ENCODE measurements at places on chromosomes 7 and 10. TPM values are rescaled to one million over a fixed set of nuclear protein-coding genes. Genes with fewer than 3 reads are reported as not detected.

DNA sequence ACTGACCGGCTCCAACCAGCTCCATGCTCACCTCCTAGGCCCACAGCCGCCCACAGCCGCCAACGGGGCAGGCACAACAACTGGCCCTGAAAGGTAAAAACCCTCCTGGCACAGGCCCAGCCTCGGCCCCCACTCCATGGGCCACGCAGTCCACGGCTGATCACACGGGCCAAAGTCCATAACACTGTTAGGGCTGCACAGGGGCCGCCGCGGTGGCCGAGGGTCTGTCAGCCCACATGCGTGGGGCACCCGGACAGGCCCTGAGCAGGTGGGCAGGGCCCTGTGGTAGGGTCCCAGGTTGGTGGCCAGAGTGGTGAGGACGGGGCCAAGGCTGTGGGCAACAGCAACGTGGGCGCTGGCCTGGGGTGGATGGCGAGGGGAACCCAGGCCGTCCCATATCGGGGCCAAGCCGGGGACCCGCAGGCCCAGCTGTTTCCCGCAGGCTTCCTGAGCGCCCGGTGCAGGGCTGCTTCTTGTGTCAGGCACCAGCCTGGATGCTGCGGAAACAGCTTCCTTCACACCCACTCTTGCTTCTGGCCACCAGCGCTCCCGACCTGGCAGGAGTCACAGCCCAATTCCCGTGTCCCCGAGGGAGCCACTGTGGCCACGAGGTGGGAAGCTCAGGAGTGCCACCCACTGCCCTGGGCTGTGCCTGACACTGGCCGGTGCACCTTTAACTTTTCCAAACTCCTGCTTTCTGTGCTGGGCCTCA, 29.2 kb downstream of the CYP2W1 start:
- no peak overlapping the region for H3K4me3 ChIP-seq
- H3K27me3 ChIP-seq, result no peaks in the 10 kb centered on the region
- H3K36me3 ChIP-seq, result no peaks in the 10 kb centered on the region
- no peaks in the 10 kb centered on the region for H3K4me1 ChIP-seq

- no peak for DNase-seq
- no peaks in the 10 kb centered on the region for H3K4me1 ChIP-seq
- H3K36me3 ChIP-seq, result no peaks in the 10 kb centered on the region
- peak overlapping the region; percentile 59 for H3K4me3 ChIP-seq
Measured at GRCh38 chr10:22927166-22927565, 687 bp upstream of the ARMC3 start.

GRCh38 chr10:62080905-62081304, 179.4 kb downstream of the ARID5B start:
- H3K36me3 ChIP-seq, result peaks cover 4% of the 10 kb centered on the region
- H3K27ac ChIP-seq, result peak overlapping the region; percentile 81
- DNase-seq, result no peak

ZNHIT1 gene
- 57.8 TPM for total RNA-seq

- no peaks in the 10 kb centered on the region for H3K27me3 ChIP-seq
- H3K4me3 ChIP-seq, result no peak overlapping the region
- DNase-seq, result no peak
- H3K36me3 ChIP-seq, result no peaks in the 10 kb centered on the region
- no peak overlapping the region for H3K27ac ChIP-seq
Measured at GRCh38 chr7:41257660-41258059, 445.2 kb downstream of the INHBA start.

- no peak overlapping the region for H3K27ac ChIP-seq
- DNase-seq, result no peak
- H3K4me3 ChIP-seq, result no peak overlapping the region
- no peaks in the 10 kb centered on the region for H3K4me1 ChIP-seq
- H3K36me3 ChIP-seq, result no peaks in the 10 kb centered on the region
- no peaks in the 10 kb centered on the region for H3K27me3 ChIP-seq
Measured at GRCh38 chr10:15494850-15495506, 123.9 kb upstream of the FAM171A1 start.

- H3K4me3 ChIP-seq, result peak overlapping the region; percentile 91
- H3K36me3 ChIP-seq, result no peaks in the 10 kb centered on the region
- peak overlapping the region; percentile 89 for H3K27ac ChIP-seq
- peak; percentile 27 for DNase-seq
- H3K27me3 ChIP-seq, result no peaks in the 10 kb centered on the region
Measured at GRCh38 chr7:6705959-6706665, 635 bp downstream of the ZNF12 start.

Measured in testis (tissue), 5 donors.